Suppressor macrophage (primary cell): ENCODE measurements at places on chromosomes 5 and 9.

DNA sequence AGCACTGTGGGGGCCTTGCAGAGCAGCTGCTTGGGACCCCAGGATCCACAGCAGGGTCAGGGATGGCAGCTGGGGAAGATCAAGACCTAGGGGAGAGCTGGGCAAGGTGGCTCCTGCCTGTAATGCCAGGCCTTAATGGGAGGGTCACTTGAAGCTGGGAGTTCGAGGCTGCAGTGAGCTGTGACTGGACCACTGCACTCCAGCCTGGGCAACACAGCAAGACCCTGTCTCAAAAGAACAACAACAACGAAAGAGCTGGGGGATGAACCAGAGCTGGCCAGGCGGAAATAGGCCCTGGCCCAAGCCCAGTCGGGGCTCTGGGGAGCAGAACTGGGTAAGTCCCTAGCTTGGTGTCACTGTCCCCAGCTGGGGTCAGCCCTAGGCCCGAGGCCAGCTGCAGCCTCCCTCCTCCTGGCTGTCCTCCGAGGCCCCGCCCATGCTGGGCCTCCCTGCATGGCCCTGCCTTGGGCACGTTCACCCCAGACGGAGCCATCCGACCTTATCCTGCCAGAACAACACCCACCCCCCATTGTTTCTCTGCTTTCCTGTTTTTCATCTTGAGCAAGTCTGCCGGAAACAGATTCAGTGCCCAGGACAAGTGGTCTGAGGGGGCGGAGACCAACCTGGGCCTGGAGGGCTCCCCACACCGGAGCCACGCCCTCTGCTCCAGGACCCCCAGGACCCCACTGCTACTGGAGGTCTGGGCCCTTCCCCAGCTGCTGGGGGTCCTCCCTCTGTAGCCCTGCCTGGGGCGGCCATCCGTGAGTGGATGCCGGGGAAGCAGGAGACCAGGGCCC is 1.9 kb downstream of the DIPK1B start:
- no peak for DNase-seq

DNA sequence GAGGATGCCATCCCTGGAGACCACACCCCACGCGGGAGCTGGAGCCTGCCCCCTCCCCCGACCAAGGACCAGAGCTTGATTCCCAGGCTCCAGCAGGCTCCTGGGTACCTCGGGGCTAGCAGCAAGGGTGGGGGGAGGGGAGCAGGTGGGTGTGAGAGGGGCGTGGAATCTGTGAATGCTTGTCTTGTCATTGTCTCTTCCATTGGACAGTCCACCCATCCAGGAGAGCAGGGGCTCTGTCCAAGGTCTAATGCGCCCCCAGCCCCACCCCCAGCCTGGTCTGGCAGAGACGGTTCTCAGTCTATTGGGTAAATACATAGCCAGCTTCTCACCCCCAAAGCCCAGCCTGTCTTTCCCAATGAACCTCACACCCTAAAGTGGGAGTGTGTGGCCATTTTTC is 22.8 kb downstream of the URM1 start:
- no peak for DNase-seq

GRCh38 chr5:72723581-72723980 is 92.9 kb upstream of the TNPO1 start:
- DNase-seq, result no peak

- DNase-seq, result no peak
Measured at GRCh38 chr5:4553130-4553529, 587.0 kb upstream of the ADAMTS16 start.

- DNase-seq, result peak; percentile 37
Measured at GRCh38 chr5:14932902-14933469, 61.4 kb upstream of the ANKH start.

DNA sequence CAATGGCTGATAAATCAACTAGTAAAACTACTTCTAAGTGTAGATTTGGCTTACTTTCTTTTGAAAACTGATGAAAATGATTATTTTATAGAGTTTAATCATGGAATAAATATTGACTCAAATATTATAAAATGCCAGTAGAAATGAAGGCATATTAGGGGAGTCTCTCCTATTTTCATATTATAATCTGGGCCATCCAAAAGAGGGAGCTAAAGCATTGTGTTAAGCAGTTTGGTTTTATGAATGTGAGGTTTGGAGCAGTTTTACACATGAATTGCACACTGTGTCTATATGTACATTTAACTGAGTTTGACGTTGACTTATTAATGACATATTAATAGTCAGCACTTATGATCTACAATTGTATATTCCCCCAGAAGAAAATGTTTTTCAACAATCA is 17.4 kb downstream of the CDH9 start:
- DNase-seq, result peak; percentile 2

- DNase-seq, result no peak
Measured at GRCh38 chr5:125310749-125311148, 564.3 kb upstream of the ZNF608 start.

DNA sequence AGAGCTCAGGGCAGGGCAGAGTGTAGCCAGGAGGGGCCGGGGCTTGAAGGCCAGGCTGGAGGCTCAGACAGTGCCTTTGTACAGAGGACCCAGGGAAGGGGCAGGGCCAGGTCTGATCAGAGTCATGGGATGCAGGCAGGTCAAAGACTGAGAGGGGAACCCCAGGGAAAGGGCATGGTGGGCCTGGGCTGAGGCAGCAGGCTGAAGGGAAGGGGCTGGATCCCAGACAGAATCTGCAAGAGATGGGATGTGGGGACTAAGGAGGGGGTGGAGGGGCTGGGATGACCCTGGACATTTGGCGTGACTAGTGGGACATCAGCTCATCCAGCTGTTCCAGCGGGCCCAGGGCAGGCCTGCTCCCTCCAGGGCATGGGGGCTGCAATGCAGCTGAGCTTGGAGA is 15.5 kb upstream of the MRNIP start:
- DNase-seq, result no peak

- DNase-seq, result no peak
Measured at GRCh38 chr5:78744951-78745534, 96.5 kb upstream of the LHFPL2 start.

- DNase-seq, result no peak
Measured at GRCh38 chr9:8784838-8785237, 985.3 kb upstream of the DMAC1 start.

DNA sequence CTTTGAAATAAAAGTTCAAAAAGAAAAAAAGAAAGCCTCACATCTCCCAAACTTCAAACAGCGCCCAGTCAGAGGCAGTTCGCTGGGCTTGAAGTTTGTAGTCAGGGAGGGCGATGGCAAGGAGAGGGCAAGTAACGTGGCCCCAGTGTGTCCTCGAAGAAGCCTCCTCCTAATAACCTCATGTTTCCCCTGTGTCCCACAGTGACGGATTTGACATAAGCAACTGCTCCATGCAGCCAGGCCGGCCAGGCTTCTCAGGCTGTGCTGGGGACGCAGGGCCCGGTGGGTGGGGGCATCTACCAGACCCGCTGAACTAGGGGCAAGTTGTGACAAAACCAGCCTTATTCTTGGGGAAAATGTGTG is 172.2 kb downstream of the ERCC6L2 start:
- DNase-seq, result no peak

- no peak for DNase-seq
Measured at GRCh38 chr9:36985769-36986467, 48.1 kb downstream of the PAX5 start.

DNA sequence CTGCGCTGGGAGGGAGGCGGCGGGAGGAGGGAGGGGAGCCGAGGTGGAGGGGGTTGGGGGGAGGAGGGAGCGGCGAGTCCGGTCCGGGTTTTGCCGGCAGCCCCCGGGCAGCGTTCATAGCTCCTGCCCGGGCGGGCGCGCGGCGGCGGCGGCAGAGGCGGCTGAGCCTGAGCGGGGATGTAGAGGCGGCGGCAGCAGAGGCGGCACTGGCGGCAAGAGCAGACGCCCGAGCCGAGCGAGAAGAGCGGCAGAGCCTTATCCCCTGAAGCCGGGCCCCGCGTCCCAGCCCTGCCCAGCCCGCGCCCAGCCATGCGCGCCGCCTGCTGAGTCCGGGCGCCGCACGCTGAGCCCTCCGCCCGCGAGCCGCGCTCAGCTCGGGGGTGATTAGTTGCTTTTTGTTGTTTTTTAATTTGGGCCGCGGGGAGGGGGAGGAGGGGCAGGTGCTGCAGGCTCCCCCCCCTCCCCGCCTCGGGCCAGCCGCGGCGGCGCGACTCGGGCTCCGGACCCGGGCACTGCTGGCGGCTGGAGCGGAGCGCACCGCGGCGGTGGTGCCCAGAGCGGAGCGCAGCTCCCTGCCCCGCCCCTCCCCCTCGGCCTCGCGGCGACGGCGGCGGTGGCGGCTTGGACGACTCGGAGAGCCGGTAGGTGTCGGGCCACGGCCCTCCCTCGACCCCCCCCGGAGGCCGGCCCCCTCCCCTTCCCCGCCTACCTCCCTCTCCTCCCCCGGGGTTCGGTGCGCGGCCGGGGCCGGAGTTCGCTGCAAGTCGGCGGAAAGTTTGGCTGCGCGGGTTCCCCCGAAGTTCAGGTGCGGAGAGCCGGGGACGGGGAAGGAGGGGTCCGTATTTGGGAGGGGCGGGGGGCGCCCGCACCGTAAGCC is at the start of gene CXXC5:
TSS of gene CXXC5 (plus strand) at position 145 of the 877 bp plus-strand sequence. CDS start 32,175 bp downstream, outside the sequence.
- DNase-seq, result peak; percentile 80

GRCh38 chr9:91273853-91274552 is 87.7 kb downstream of the AUH start:
- peak; percentile 17 for DNase-seq

- DNase-seq, result peak; percentile 97
Measured at GRCh38 chr9:131253891-131254491, 22.3 kb downstream of the FAM78A start.

- DNase-seq, result no peak
Measured at GRCh38 chr9:69213647-69214046, 39.6 kb downstream of the TJP2 start.

DNA sequence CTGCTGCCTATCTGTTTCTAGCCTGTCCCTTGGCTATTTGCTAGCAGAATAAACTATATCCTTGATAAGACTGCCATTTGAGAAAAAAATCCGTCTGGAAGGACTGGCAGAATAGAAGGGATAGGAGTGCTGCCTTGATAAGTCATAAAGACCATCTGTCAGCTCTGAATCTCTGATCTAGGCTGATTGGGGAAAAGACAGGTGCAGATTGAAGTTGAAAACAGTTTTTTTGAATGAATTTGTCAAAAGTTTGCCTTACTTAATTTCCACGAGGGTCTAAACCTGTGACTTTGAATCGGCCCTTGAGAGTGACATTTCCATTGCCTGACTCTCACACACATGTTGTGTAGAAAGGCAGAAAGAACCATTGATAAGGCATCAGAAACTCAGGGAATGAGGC is 218.6 kb downstream of the MAN2A1 start:
- no peak for DNase-seq

DNA sequence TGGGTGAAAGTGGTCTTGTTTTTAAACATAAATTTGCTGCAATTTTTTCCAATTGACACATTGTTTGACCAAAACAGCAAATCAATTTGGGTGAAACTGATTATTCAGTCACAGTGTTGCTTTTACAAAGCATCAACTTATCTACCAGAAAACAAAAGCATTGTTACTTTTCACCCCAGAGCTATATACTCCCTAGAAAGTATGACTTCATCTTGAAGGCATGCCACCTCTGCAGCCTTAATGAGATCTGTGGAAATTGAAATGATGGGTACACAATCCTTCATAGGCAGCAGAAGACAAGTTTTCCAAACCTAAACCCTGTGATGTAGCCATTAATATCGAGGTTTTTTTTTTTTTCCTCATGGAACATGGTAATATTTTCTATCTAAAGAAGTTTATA is 615.9 kb downstream of the CHSY3 start:
- no peak for DNase-seq

GRCh38 chr5:76790632-76791290 is 28.1 kb upstream of the F2RL1 start:
- peak; percentile 30 for DNase-seq

GRCh38 chr5:775961-776861 is 8.3 kb downstream of the ZDHHC11B start:
- no peak for DNase-seq

GRCh38 chr5:111173476-111173875 is 50.7 kb upstream of the CAMK4 start:
- no peak for DNase-seq

- DNase-seq, result peak; percentile 14
Measured at GRCh38 chr5:96734871-96735325, 72.7 kb downstream of the CAST start.

- DNase-seq, result peak; percentile 82
Measured at GRCh38 chr5:1670351-1670750, 129.3 kb downstream of the MRPL36 start.

DNA sequence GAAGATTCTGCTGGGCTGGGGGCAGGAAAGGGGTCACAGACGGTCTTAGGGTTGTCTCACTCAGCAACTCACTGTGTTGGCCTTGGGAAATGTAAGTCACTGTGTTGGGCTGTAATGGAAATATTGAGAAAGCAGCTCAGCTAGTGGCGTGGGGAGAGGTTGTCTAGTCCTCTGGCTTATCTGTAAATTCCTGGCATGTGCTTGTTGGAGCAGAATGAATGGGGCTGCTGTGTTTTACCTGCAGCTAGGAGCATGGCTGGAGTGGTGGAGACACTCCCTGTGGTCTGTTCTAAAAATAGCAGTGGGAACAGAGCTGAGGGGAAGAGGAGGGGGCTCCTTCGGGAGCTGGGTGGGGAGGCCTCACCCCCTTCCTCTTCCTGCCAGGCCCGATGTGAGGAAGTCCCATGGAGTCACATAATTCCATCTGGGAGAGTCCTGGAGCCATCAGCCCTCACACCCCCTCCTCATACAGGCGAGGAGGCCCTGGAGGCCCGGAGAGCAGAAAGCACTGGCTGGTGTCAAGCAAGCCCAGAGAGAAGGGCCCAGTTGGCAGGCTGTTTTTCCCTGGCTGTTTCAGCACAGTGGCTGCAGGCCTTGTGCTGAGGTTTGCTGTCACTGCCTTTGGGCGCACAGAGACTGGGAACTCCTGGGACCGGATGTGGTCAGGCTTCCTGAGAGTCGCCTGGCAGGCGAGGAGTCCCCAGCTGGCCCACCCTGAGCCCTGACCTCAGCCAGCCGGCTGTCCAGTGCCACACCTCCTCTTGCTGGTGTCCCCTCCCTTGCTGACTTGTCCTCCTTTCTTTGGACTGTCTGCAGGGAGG is 84.9 kb downstream of the RGS3 start:
- peak; percentile 78 for DNase-seq

GRCh38 chr5:16914108-16914435 is 22.0 kb downstream of the MYO10 start:
- DNase-seq, result no peak

DNA sequence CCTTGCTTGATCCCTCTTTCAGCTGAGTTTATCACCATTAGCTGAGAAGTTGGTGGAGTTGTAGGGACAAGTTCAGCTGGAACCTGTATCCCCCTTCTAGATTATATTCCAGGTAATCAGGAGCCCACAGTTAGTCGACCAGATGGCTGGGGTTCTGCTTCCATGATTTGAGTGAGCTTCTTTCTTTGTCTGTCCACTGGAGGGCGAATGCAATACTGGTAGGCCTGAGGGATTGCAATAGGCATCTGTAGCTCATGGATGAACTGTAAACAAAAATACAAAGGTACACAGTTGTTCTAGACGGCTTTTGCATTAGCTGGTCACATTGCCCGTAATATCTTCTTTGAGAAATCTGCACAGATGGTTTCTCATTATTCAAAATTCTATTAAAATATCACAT is 88.9 kb downstream of the PCSK5 start:
- DNase-seq, result peak; percentile 29

- no peak for DNase-seq
Measured at GRCh38 chr9:13330396-13331004, 51.0 kb upstream of the MPDZ start.
